Pons (tissue), 1 donor: ENCODE measurements at places on chromosomes 11 and 22.

- DNase-seq = no peak
These were observed 10.9 kb downstream of the MICAL3 start for GRCh38 chr22:18013436-18013835.

- DNase-seq = no peak
These were observed 29.1 kb downstream of the LIMK2 start for GRCh38 chr22:31241200-31241599.

- no peak for DNase-seq
These were observed 13.6 kb downstream of the CCKBR start for GRCh38 chr11:6273188-6273587.

DNA sequence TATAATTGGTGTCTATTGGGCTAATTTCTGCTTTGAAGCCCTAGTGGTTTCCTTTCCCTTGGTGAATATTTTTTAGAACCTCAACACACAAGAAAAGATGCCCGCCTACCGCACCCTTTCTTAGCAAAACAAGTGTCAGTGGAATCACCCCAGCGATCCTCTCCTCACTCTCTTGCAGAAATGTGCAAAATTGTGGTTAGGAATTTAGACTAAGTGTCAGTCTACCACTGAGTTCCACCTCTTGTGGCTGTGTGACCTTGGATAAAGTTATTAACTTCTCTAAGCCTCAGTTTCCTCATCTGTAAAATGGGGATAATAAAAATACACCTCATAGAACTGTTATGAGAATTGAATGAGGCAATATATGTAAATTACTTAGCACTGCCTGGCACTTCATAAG is 5.3 kb upstream of the JAML start:
- no peak for DNase-seq
